ENCODE measurements at places on chromosomes 5 and 9. TPM values are rescaled to one million over a fixed set of nuclear protein-coding genes. Genes with fewer than 3 reads are reported as not detected.

TMEM174 gene
- total RNA-seq: not detected

CCDC187 gene
- total RNA-seq: 0.81 TPM

C9orf152 gene
- 0.27 TPM for total RNA-seq

PTCD2 gene
- total RNA-seq: 5.1 TPM

PCDHGB2 gene
- total RNA-seq: 2.4 TPM
